Activated CD4-positive, alpha-beta T cell treated with anti-CD3 and anti-CD28 coated beads, Interleukin-2, amount 10 ng/mL, durations not matched to agents 24 days and 14 days (primary cell): ENCODE measurements at places on chromosomes 2 and 18. TPM values are rescaled to one million over a fixed set of nuclear protein-coding genes. Genes with fewer than 3 reads are reported as not detected.

- no peak for DNase-seq
Observed at GRCh38 chr2:181812106-181812743, 79.3 kb upstream of the ITPRID2 start.

DNA sequence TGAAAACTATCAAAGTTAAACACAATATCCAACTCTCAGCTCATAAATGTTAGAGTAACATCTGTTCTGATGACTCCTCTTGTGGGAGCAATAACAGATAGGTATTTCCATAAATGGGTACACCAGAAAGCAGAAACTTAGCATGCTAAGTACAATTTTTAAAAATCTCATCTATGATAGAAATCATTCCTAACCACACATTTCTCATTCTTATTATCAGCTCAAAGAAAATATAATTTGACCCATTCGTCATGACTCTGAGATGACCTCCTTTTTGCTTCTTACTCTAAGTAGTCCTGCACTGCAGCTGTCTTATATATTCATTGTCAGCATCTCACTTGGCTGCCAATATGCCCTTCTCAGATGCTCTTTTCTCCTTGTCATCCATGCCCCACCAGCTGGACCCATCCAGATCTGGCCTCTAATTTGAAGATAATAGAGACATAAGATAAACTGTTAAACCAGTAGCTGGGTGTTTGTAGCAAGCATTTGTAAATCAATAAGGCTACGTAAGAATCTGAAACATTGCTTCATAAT, 298.3 kb downstream of the KCNS3 start:
- no peak for DNase-seq

GRCh38 chr2:109510136-109511028, 103.4 kb downstream of the SEPTIN10 start:
- DNase-seq: peak; percentile 92

- DNase-seq: no peak
Observed at GRCh38 chr2:188966079-188966571, 8.0 kb upstream of the COL3A1 start.

GRCh38 chr2:165239230-165239629, at the start of gene SCN2A:
Gene SCN2A (plus strand): TSS chr2:165239414. CDS start chr2:165295824, 56,410 bp downstream.
- DNase-seq: peak; percentile 64

The COBLL1 gene
- not detected in 2 replicates for total RNA-seq

DNA sequence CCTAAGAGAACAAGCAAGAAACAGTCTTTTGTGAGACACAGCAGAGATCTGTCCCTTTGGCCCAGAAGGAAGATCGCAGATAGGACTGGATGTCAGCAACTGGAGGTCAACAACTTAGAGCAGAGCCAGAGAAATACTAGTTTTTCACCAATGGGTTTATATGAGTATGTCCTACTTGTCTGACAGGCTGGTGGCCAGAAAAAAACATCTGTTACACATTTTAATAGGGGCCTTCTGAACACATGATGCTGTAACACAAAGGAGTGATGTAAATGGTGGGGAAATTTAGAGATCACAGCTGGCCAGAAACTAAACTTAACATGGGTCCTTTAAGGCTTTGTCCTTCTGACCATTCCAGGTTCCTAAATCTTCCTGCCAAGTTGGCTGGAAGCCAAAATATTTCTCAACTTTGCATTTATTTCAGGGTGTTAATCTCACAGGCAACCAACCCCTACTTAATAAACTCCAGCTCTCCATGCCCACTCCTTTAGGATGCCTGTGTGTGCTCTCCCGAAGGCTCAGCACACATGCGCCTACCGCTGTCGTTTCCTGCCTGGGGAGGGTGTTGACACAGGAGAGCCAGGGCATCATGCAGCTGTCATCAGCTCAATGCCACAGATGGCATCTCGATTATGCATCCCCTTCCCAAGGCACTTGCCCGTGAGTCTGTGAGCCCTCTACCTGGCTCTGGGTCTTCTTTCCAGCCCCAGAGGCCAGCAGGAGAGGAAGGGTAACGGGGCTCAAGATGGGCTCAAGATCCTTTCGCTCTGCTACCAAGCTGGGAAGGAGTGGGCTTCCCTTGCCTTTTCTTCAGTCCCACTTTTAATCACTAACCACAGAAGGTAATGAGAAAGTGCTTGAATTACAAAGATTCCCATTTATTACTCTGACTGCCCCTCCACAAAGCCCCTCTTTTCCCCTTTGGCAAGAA, 252.5 kb downstream of the ETAA1 start:
- no peak for DNase-seq

GRCh38 chr2:98898423-98898841, 37.6 kb downstream of the CRACDL start:
- DNase-seq: no peak
